NCI-H1694 (cell line): ENCODE measurements at places on chromosomes 7 and 10.

DNA sequence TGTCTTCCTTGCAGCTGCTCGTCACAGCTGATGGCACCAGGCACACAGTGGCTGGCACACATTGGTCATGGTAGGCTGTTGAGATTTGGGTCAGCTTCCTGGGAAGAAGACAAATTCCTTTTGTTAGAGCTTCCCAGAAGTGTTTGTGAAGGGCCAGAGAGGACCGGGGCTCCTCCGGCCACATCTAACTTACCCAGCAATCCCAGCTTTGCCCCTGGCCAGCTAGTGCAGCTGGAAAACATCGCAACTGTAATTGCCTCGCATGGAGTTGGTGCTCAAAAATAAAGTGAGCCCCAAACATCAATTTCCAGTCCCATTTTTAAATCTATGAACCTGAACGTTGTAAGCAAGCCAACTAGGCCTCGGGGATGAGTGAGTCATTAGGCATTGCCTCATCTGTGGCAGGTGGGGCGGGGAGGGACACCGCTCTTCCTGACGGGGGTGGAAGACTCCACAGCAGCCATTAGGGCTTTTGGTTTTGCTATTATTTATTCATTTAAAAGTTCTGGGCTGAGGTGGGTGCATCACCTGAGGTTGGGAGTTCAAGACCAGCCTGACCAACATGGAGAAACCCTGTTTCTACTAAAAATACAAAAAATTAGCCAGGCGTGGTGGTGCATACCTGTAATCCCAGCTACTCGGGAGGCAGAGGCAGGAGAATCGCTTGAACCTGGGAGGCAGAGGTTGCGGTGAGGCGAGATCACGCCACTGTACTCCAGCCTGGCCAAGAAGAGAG is 12.4 kb downstream of the CPA5 start:
- DNase-seq = no peak

- no peak for DNase-seq
Observed at GRCh38 chr10:77737608-77738007, 100.0 kb upstream of the KCNMA1 start.

GRCh38 chr10:74027702-74028101 is 29.8 kb downstream of the VCL start:
- DNase-seq = no peak

DNA sequence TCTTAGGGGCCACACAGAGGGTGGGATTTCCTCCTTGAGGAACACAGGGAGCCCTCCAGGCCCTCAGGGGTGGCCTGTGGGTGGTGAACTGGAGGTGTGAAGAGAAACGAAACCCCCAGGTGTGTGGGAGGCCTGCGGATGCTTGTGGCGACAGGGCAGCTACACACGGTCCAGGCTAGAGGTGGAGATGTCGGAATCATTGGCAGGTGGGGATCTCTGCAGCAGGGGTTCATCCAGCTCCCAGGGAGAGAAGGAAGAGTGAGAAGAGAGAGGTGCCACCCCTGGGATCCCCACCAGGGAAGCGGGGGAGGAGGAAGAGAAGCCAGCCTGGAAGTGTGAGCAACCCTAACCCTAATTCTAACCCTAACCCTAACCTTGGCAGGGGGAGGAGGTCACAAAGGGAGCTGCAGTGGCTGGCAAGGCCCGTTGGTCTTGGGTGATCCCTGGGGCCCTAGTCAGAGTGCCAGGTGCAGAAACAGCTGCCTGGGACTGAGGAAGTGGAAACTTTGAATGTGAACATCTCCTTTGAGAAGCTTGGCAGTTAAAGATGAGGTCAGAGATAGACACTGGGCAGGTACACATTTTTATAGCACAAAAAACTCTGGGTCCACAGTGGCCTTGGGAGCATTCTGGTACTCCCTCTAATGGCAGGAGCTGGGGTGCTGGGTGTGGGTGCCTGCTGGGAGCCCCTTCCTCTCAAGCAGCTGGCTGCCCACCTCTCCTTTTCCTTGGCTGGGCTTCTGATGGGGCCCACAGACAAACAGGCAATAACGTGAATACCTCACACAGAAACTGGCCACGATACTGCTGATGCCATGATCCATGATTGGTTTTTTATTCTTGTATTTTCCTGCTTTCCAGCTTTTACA is 6.8 kb upstream of the AEBP1 start:
- no peak for DNase-seq

- no peak for DNase-seq
Observed at GRCh38 chr7:119720541-119720940, 552.4 kb upstream of the KCND2 start.

DNA sequence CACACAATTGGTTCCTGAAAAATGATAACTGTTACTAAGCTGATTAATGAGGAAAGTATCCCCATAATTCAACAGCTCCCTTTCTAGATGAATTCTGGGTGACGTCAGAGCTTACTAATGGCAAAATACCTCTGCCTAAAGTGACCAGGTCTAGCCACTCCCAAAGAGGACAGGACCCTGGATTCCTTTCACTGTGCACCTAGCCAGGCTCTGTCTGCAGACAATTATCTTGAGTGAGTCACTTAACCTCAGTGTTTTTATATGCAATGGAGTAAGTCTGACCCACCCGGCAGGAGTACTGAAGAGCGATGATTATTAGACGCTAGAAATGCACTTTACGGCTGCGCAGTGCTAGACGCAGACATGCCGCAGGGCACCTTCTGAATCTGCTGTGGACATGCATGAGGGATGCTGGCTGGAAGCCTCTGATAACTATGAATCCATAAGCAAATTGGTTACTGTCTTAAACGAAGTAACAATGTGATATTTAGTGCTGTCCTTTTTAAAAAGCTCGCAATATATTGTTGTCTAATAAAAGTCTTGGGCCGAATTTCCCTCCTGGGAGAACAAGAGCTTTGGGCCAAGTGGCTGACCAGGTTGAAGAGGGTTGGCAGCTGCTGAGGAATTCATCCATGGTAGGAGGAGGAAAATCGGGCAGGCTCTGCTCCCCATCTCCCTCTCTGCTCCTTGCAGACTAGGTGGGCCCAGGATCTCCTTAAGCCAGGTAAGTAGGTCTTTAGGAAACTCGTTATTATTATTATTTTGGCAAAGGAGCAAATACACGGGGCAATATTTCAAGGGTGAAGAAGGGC is 4.6 kb upstream of the INPP5A start:
- no peak for DNase-seq

DNA sequence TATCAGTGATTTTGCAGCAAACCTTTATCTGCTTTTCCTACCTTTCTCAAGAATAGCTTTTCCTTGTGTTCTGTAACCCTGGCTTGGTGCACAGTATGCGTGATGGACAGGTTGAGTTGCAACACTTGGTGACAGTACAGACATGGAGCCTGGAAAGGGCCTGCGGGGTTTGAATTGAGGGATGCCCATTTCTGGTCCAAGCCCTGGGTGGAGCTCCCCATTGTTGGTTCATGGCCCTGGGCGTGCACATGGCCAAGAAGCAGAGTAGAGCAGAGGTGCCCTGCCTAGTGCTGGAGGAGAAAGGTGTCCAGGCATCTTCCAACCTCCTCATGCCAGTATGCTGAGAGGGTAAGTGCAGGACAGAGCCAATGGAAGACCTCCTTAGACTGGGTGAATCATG is 106.6 kb upstream of the MKLN1 start:
- no peak for DNase-seq

- no peak for DNase-seq
Observed at GRCh38 chr7:107914831-107915230, 23.8 kb downstream of the DLD start.

- DNase-seq = no peak
Observed at GRCh38 chr10:117944676-117945447, 101.9 kb downstream of the RAB11FIP2 start.

- no peak for DNase-seq
Observed at GRCh38 chr10:26682931-26683330, 14.6 kb upstream of the PDSS1 start.

DNA sequence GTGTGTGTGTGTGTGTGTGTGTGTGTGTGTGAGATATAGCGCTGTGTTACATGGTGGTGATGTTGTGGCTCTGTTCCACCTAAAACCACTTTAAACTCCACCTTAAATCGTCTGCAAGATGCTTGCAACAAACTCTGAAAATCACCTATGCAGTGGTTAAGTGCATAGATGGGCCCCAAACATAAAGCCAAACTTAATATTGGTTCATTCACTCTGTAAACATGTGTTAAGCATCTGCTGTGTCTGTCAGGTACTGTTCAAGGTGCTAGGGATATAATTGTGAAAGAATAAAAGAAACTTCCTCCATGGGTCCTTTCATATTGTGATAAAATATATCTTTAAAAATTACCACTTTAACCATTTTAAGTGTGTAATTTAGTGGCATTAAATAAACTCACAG is 645.4 kb upstream of the SORCS1 start:
- no peak for DNase-seq

GRCh38 chr10:114933588-114933987 is 4.4 kb upstream of the TRUB1 start:
- DNase-seq = no peak

DNA sequence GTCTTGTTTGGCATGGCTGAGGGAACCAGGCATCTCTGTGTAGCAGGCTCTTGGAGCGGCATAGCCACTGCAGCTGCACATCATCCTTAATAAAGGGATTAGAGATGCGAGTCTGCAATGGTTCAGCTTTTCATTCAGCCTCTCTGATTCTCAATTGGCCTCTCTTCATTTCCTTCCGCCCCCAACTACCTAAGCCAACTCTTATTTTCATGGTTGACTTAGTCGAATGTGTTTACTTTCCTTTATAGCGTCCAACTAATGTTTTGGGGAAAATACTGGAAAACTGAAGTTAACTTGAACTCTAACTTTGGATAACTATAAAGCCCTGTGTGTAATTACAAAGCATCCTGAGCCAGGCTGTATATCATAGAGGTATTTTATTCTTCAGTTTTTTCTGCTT is 202.2 kb upstream of the KIAA1217 start:
- no peak for DNase-seq

DNA sequence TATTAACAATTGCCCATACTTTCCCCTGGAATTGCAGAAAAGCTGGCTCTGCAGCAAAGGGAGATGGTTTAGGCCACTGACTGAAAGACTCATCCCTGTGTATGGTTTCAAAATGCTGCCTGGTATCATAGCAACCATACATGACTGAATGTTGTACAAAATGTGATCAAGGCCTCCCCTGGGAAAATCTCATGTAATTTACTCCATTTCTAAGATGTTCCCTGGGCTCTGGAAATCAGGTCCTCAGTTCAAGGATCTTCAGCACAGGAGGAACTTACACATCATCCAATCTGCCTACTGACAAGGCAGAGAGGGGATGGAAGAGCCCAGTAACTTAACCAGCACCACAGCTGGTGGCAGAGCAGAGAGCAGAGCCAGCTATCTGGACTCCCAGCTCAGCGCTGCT is 111.8 kb downstream of the JAZF1 start:
- no peak for DNase-seq

GRCh38 chr7:102935450-102936115 is 22.8 kb downstream of the LRRC17 start:
- no peak for DNase-seq

GRCh38 chr10:30857803-30858202 is 173.9 kb downstream of the ZNF438 start:
- no peak for DNase-seq

- no peak for DNase-seq
Observed at GRCh38 chr7:69358163-69358821, 240.0 kb upstream of the AUTS2 start.

GRCh38 chr7:116161728-116162127 is 48.6 kb upstream of the TES start:
- no peak for DNase-seq

GRCh38 chr7:113657603-113658002 is 261.2 kb downstream of the PPP1R3A start:
- DNase-seq = no peak

DNA sequence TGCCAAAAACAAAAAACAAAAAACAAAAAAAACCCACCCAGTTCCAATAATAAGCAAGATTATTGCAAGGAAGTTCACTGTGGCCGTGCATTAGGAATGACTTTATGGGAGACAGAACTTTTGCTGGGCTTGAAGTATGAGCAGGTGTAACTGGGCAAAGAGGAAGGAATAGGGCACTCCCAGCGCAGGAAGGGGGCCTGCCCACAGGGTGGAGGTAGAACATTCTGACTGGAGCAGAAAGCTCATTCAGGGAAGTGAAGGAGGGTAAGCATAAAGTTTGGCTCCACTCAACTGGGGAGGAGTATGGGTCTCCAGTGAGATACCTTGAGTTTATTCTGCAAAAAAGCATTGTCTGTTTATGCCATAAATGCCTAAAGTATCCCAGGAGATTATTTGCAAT is 42.1 kb upstream of the WIPF3 start:
- no peak for DNase-seq

GRCh38 chr10:85851325-85851724 is 515.3 kb downstream of the GRID1 start:
- DNase-seq = no peak

GRCh38 chr7:46071601-46072000 is 150.5 kb upstream of the IGFBP3 start:
- no peak for DNase-seq

GRCh38 chr7:2728316-2729030 is 40.5 kb downstream of the AMZ1 start:
- no peak for DNase-seq

DNA sequence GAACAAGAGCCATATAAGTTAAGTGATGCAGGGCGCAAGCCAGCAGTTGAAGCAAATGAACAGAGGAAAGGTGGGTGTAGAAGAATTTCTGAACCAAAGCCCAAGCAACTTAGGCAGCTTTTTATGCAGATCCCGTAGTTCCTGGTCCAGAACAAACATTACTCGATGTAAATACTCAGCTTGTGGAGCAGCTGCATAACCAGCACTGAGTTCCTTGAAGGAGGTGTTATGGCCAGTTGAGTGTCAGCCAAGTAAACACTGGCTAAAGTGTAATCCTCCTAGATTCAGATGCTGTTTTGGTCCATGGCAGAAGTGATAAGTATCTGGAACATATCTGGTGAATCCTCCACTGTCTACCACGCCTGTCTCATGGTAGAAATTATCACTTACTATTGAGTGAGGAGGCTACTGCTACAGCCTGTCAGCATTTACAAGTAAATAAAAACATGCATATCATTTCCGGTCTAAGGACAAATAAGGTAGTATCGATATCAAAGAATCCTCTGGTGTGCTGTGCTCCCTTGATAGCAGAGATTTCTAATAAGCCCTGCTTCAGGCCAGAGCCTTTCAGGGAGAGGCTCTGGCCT is 213.9 kb downstream of the DYNC1I1 start:
- no peak for DNase-seq
